ENCODE measurements at places on chromosomes 6 and 20. TPM values are rescaled to one million over a fixed set of nuclear protein-coding genes. Genes with fewer than 3 reads are reported as not detected.

TSHZ2 gene
- 2.6 TPM for total RNA-seq

BLCAP gene
- 31.0 TPM for total RNA-seq

UBD gene
- total RNA-seq: not detected

ZSCAN23 gene
- 5.1 TPM for total RNA-seq

ENPP5 gene
- total RNA-seq: 2.5 TPM

WASF1 gene
- total RNA-seq: 13.2 TPM

GPX5 gene
- total RNA-seq: not detected

C4A gene
- total RNA-seq: 46.0 TPM

PACSIN1 gene
- not detected for total RNA-seq

MYMX gene
- not detected for total RNA-seq

BRPF3 gene
- total RNA-seq: 10.6 TPM

CLDN20 gene
- total RNA-seq: not detected

ZC3H12D gene
- under 0.01 TPM for total RNA-seq

SIRPD gene
- not detected for total RNA-seq

SCRT2 gene
- total RNA-seq: not detected

MYB gene
- total RNA-seq: under 0.01 TPM

CRISP3 gene
- total RNA-seq: not detected

DACT2 gene
- not detected for total RNA-seq

MAS1 gene
- not detected for total RNA-seq

IL17F gene
- not detected for total RNA-seq
